ENCODE measurements at places on chromosomes 6 and 20.

- no peaks in the 10 kb centered on the region for H3K36me3 ChIP-seq
- H3K27me3 ChIP-seq = no peaks in the 10 kb centered on the region
- H3K4me1 ChIP-seq = no peaks in the 10 kb centered on the region
- no peak for DNase-seq
- H3K4me3 ChIP-seq = no peak overlapping the region
These were observed 227.4 kb downstream of the DLL1 start for GRCh38 chr6:170063431-170063830.

- H3K27me3 ChIP-seq = peaks cover 8% of the 10 kb centered on the region
- no peaks in the 10 kb centered on the region for H3K4me1 ChIP-seq
- no peaks in the 10 kb centered on the region for H3K36me3 ChIP-seq
- DNase-seq = no peak
These were observed 102.5 kb downstream of the OGFRL1 start for GRCh38 chr6:71391126-71391525.

DNA sequence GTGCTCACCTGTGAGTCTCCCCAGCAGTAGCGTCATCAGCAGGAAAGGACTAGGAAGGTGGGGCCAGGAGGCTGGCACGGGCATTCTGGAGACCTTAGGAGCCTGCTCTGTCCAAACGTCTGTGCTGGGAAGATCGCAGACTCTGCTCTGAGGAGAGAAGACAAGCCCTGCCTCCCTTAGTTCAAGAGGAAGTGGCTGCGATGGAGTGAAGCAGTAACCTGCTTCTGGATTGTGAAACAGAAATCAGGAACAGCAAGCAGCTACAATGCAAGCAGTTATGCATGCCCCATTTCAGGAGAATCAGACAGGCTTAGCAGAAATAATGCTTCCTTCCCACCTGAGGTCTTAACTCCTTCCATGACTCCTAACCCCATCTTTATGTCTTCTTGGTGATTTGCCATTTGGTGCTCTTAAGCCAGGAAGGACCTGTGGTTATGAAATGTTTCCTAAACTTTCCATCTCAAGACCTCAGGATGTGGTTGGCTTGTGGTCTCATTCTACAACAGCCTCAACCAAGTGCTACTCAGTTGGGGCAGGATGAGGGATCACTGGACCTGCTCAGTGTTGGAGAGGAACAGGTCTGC lies at the start of gene SIRPB1:
Gene SIRPB1, minus strand, starts transcription at position 149 of the 584 bp plus-strand sequence. Its CDS starts 65 bp downstream, at position 84.
- peak; percentile 42 for DNase-seq
- peak within 1 kb of the TSS; percentile 21 for H3K27ac ChIP-seq
- no peak within 1 kb of the TSS for H3K4me3 ChIP-seq
- H3K4me1 ChIP-seq = peaks cover 57% of the 10 kb centered on the region
- no peaks in the 10 kb centered on the region for H3K27me3 ChIP-seq

GRCh38 chr6:34705241-34705640 lies 8.7 kb upstream of the ILRUN start:
- no peak for DNase-seq
- no peaks in the 10 kb centered on the region for H3K36me3 ChIP-seq
- H3K27me3 ChIP-seq = no peaks in the 10 kb centered on the region
- H3K27ac ChIP-seq = no peak overlapping the region

GRCh38 chr6:39335780-39336545 lies 13.5 kb upstream of the KCNK16 start:
- H3K4me3 ChIP-seq = no peak overlapping the region
- peaks cover 2% of the 10 kb centered on the region for H3K4me1 ChIP-seq
- H3K27me3 ChIP-seq = peaks cover 29% of the 10 kb centered on the region
- no peak for DNase-seq

- no peak overlapping the region for H3K4me3 ChIP-seq
- H3K36me3 ChIP-seq = no peaks in the 10 kb centered on the region
- no peaks in the 10 kb centered on the region for H3K27me3 ChIP-seq
- DNase-seq = no peak
- peaks cover 10% of the 10 kb centered on the region for H3K4me1 ChIP-seq
- no peak overlapping the region for H3K27ac ChIP-seq
These were observed 21.5 kb upstream of the CCN5 start for GRCh38 chr20:44693627-44694026.

GRCh38 chr6:138289739-138290138 lies 71.4 kb upstream of the PBOV1 start:
- no peak overlapping the region for H3K4me3 ChIP-seq
- no peaks in the 10 kb centered on the region for H3K27me3 ChIP-seq
- peaks cover 6% of the 10 kb centered on the region for H3K4me1 ChIP-seq
- no peak overlapping the region for H3K27ac ChIP-seq
- peak; percentile 24 for DNase-seq
- no peaks in the 10 kb centered on the region for H3K36me3 ChIP-seq

DNA sequence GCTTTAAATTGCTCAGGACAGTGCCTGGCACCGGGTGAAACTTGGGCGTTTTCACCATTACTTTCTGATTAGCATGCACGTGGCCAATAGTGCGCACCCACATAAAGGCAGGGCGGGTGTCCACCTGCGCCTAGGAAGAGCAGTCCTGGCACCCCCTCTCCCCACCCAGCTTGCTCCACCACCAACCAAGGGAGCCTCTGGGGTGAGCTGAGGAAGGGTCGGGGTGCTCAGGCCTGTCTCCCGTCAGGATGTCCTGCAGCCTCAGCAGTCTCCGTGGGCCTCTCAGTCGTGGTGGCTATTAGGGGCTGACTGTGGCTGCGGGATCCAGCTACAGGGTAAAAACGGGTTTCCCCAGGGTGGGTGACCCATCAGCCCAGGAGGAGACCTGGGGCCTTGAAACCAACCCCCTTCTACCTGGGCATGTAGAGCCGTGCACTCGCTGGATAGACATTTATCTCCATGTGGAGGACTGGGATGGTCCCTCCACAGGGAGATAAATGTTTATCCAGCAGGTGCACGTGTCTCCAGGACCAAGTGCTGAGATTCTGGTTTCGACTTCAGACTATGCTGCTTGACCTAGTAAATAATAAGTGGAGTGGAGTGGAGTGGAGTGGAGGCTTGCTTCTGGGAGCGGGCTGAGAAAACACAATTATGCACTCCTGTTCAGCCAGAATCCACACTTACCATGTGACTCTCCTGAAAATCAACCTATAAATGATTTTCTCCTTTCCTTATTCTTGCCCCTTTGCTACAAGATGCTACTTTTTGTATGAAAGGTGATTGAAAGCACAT lies 91.1 kb downstream of the ZDHHC14 start:
- H3K36me3 ChIP-seq = no peaks in the 10 kb centered on the region
- peaks cover 3% of the 10 kb centered on the region for H3K27me3 ChIP-seq
- H3K4me3 ChIP-seq = no peak overlapping the region
- H3K4me1 ChIP-seq = peaks cover 4% of the 10 kb centered on the region

DNA sequence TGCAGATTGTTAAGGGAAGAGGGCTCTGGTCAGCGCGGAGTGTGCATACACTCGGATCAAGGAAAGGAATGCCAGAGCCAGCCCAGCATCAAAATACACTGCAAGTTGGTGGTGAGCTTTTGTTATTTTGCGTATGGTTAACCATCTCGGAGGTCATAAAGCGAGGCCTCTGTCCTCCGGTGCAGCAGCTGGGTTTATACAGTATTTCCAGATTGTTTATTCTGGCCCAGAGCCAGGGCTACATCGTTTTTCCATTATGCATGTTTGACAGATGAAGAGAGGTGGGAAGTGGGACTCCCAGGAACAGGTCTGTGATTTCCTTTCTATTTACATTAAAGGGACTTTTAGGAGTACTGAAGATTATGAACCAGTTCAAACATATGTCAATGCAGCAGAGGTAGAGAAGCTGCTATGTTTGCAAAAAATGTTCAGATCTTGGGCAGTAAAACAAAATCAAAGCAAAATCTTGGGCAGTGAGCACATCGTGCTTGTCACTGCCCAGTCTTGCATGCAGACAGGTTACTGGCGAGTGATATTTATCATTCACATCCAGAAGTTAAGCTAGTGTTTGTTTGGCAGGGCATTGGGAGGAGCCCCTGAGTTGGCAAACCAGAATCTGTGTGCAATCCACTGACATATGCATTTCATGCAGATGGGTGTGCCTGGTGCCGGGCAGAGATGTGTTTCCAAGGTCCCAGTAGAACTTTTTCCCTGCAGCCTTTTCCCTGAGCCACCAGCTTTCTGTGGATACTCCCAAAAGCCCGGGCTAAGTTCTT lies 256.3 kb upstream of the TAB2 start:
- H3K36me3 ChIP-seq = no peaks in the 10 kb centered on the region
- H3K4me3 ChIP-seq = peak overlapping the region; percentile 62
- DNase-seq = no peak
- H3K27ac ChIP-seq = peak overlapping the region; percentile 81
- no peaks in the 10 kb centered on the region for H3K27me3 ChIP-seq
- H3K4me1 ChIP-seq = peaks cover 41% of the 10 kb centered on the region

GRCh38 chr6:103027271-103027931 lies 1633.9 kb downstream of the GRIK2 start:
- H3K36me3 ChIP-seq = no peaks in the 10 kb centered on the region
- no peak overlapping the region for H3K27ac ChIP-seq
- no peak overlapping the region for H3K4me3 ChIP-seq
- no peak for DNase-seq

DNA sequence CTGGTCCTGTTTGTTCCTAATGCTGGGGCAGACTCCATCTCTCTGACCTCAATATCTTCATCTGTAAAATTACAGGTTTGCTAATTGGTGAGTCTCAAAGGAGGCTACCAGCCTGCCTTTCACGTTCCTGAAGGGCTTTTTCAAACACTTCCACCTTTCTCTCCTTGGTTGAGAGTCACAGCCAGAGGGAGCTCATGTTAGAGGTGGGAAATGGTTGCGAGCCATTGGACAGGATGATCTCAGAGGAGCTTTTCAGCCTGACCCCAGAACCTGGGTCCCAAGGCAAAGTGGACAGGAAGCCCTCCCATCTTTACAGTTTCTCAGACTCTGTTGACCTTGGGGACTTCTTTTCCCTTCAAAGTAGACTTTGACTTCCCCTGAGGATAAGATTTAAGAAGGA lies 37.6 kb downstream of the NDUFAF5 start:
- peaks cover 9% of the 10 kb centered on the region for H3K4me1 ChIP-seq
- DNase-seq = no peak
- no peaks in the 10 kb centered on the region for H3K27me3 ChIP-seq
- no peak overlapping the region for H3K4me3 ChIP-seq

GRCh38 chr6:5712349-5713215 lies 294.1 kb downstream of the NRN1 start:
- no peak overlapping the region for H3K27ac ChIP-seq
- H3K36me3 ChIP-seq = peaks cover 14% of the 10 kb centered on the region
- no peak for DNase-seq
- H3K27me3 ChIP-seq = no peaks in the 10 kb centered on the region

- H3K27ac ChIP-seq = no peak overlapping the region
- H3K4me3 ChIP-seq = no peak overlapping the region
- H3K4me1 ChIP-seq = no peaks in the 10 kb centered on the region
- no peak for DNase-seq
These were observed 35.1 kb downstream of the SNRNP48 start for GRCh38 chr6:7624796-7625710.

GRCh38 chr20:10578607-10579006 lies 95.2 kb downstream of the JAG1 start:
- H3K27ac ChIP-seq = no peak overlapping the region
- H3K4me3 ChIP-seq = no peak overlapping the region
- no peaks in the 10 kb centered on the region for H3K27me3 ChIP-seq
- peaks cover 15% of the 10 kb centered on the region for H3K36me3 ChIP-seq
- no peaks in the 10 kb centered on the region for H3K4me1 ChIP-seq

DNA sequence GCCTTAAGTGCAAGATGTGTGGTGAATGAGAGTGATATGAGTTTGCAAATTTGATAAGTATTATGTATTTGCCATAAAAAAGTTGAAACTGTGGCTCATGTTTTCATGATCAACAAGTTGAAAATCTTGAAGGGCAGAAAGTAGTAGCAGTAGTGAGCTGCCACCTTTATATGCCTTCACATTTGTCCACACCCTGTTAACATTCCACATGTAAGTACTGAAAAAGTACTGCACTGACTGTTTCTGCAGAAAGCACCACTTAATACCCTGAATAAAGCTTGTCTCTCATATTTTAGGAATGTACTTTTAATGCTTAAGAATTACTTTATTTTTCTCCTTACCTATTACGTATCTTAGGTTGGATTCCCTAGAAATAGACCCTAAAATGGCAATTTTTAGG lies 45.9 kb downstream of the FLRT3 start:
- H3K4me1 ChIP-seq = no peaks in the 10 kb centered on the region
- no peaks in the 10 kb centered on the region for H3K27me3 ChIP-seq
- no peak for DNase-seq
- H3K36me3 ChIP-seq = no peaks in the 10 kb centered on the region
- H3K27ac ChIP-seq = no peak overlapping the region

DNA sequence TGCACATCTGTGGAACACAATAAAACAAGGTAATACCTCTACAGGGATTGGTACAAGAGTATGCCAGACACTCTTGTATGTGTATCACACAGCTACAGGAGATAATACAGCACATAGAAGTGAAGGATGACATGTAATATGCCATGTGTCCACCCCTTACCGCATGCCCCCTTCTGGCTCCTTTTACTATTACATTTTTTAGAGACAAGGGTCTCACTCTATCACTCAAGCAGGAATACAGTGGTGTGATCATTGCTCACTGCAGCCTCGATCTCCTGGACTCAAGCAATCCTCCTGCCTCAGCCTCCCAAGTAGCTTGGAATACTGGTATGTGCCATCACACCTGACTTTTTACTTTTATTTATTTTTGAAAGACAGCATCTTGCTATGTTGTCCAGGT lies 4.2 kb upstream of the NCR3 start:
- no peak overlapping the region for H3K4me3 ChIP-seq
- H3K27me3 ChIP-seq = no peaks in the 10 kb centered on the region
- peak overlapping the region; percentile 77 for H3K27ac ChIP-seq
- H3K36me3 ChIP-seq = no peaks in the 10 kb centered on the region
- H3K4me1 ChIP-seq = peaks cover 43% of the 10 kb centered on the region
- peak; percentile 56 for DNase-seq

DNA sequence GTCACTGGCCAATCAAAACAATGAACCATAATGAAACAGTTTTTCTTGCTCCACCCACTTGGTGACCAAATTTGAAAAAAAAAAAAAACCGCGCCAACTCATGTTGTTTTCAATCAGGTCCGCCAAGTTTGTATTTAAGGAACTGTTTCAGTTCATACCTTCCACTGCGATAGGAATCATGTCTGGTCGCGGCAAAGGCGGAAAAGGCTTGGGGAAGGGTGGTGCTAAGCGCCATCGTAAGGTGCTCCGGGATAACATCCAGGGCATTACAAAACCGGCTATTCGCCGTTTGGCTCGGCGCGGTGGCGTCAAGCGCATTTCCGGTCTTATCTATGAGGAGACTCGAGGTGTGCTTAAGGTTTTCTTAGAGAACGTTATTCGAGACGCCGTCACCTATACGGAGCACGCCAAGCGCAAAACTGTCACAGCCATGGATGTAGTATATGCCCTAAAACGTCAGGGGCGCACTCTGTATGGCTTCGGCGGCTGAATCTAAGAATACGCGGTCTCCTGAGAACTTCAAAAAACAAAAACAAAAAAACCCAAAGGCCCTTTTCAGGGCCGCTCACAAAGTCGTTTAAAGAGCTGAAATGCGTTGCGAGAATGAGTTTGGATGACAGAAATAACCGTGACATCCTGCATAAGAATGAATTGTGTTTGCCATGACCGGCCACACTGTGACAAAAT lies 16.7 kb downstream of the HFE start:
- peaks cover 18% of the 10 kb centered on the region for H3K4me1 ChIP-seq
- peak overlapping the region; percentile 94 for H3K27ac ChIP-seq
- peak overlapping the region; percentile 80 for H3K4me3 ChIP-seq
- peaks cover 2% of the 10 kb centered on the region for H3K27me3 ChIP-seq
- H3K36me3 ChIP-seq = no peaks in the 10 kb centered on the region

GRCh38 chr6:155128977-155129376 lies 133.9 kb downstream of the TIAM2 start:
- peaks cover 23% of the 10 kb centered on the region for H3K4me1 ChIP-seq
- no peak overlapping the region for H3K4me3 ChIP-seq
- DNase-seq = no peak
- H3K27ac ChIP-seq = no peak overlapping the region
- no peaks in the 10 kb centered on the region for H3K27me3 ChIP-seq

All from activated naive CD4-positive, alpha-beta T cell treated with anti-CD3 and anti-CD28 coated beads for 36 hours (primary cell).